Epithelial cell of umbilical artery (primary cell): ENCODE measurements at places on chromosomes 2 and 18. TPM values are rescaled to one million over a fixed set of nuclear protein-coding genes. Genes with fewer than 3 reads are reported as not detected.

The FHOD3 gene
- total RNA-seq = 0.32 and 0.61 TPM in 2 replicates

The ACOXL gene
- not detected in 2 replicates for total RNA-seq

The ASIC4 gene
- total RNA-seq = not detected in 2 replicates

The MREG gene
- 3.6 and 4.4 TPM in 2 replicates for total RNA-seq

The C2orf66 gene
- total RNA-seq = under 0.01 TPM in 1 of 2 replicates, not detected in the other

The VWC2L gene
- total RNA-seq = not detected in 2 replicates

The CYB5A gene
- total RNA-seq = 24.3 and 42.2 TPM in 2 replicates

The COX7A2L gene
- total RNA-seq = 190 and 233 TPM in 2 replicates
